Endothelial cell (in vitro differentiated cells): ENCODE measurements at places on chromosomes 5 and 9. TPM values are rescaled to one million over a fixed set of nuclear protein-coding genes. Genes with fewer than 3 reads are reported as not detected.

IL4 gene
- not detected for total RNA-seq

- H3K27me3 ChIP-seq = no peaks in the 10 kb centered on the region
- no peaks in the 10 kb centered on the region for H3K4me1 ChIP-seq
Observed at GRCh38 chr9:84481231-84481630, 140.7 kb upstream of the SLC28A3 start.

DNA sequence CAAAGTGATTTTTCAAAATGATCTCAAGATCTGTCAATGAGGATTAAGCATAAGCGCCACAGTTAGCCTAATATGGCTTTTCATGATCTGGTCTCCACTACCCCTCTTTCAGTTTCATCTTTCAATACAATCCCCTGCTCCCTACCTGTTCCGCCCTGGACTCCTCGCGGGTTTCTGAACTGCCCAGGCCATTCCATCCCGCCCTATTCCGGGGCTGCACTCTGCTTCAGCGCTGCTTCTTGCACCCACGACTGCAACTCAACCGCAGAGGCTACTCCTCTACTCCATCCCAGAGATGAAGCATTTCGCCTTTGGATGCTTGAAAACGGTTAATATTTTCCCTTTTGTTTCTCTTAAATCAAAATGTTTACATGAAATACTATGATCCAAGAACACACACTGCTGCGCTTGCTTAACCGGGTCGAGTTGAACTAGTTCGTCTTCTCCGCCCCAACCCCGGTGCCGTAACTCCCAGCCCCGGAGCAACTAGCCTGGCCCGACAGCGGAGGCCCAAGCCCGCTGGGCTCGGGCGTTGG, 716 bp upstream of the OTULIN start:
- peak; percentile 18 for DNase-seq
- peaks cover 30% of the 10 kb centered on the region for H3K4me1 ChIP-seq
- peak overlapping the region; percentile 64 for H3K27ac ChIP-seq
- H3K36me3 ChIP-seq = peaks cover 7% of the 10 kb centered on the region
- peak overlapping the region; percentile 95 for H3K4me3 ChIP-seq

DNA sequence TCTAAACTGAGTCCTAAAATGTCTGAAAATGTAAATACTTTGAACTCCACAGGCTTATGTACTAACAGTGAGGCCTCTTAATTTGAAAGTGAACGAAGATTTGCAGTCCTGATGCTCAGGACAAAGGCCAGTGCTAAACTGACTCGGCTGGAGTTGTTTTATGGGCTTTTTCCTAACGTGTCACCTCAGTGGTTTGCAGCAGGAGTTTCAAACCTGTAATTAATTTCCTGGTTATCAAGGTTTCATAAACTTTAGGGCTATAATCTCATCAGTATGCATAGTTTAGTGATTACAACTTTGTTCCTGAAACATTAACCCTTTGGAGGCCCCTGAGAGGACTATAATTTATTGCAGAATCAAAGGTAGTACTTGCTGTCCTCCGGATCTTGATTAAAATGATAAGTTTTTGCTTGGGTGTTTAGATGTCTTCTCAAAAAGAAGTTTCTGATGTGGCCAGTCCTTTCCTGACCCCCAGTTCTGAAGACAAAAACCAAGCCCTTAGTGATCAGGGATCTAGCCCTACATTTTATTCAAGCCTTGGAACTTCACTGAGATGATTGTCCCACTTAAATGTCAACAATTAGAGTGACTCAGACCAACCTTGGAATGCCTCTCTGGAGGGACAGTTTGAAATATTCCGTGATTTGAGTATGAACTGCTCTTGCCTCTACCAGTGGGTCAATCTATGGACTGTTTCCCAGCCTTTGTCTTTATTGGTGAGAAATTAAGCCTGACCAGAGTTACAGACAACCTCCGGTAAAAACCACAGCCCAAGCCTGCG, 11.1 kb upstream of the S100Z start:
- peaks cover 13% of the 10 kb centered on the region for H3K36me3 ChIP-seq
- no peak overlapping the region for H3K27ac ChIP-seq
- H3K27me3 ChIP-seq = peaks cover 7% of the 10 kb centered on the region
- DNase-seq = no peak
- peaks cover 9% of the 10 kb centered on the region for H3K4me1 ChIP-seq

TNFSF8 gene
- total RNA-seq = not detected

DNA sequence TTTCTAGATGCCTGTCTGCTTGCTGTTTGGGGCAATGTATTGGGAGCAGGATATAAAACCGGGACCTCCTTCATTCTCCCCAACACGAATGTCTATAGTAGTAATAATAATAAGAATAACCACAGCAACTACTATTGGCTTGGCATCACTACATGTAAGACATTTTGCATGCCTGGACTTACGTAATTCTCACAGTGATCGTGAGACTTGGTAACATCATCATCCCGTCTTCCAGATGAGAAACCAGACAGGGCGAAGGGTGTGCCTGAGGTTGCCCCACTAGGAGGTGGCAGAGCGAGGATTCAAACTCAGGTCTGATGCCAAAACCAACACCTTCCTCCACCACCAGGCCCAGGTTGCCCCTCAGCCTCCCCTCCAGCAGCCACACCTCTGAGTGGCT, 185.1 kb downstream of the RGS3 start:
- H3K27me3 ChIP-seq = peaks cover 2% of the 10 kb centered on the region
- no peak overlapping the region for H3K4me3 ChIP-seq
- no peak overlapping the region for H3K27ac ChIP-seq
- peaks cover 5% of the 10 kb centered on the region for H3K36me3 ChIP-seq
- peaks cover 33% of the 10 kb centered on the region for H3K4me1 ChIP-seq
- DNase-seq = no peak
